ENCODE measurements at places on chromosomes 16 and 17.

DNA sequence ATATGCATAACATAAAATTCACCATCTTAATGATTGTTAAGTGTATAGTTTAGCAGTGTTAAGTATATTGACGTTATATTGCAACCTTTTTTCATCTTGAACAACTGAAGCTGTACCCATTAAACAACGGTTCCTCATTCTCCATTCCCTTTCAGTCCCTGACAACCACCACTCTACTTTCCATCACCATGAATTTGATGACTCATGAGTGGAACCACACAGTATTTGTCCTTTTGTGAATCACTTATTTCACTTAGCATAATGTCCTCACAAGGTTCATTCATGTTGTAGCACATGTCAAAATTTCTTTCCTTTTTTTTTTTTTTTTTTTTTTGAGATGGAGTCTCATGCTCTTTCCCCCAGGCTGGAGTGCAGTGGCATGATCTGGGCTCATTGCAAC is 46.0 kb downstream of the HOXB1 start:
- DNase-seq: no peak

DNA sequence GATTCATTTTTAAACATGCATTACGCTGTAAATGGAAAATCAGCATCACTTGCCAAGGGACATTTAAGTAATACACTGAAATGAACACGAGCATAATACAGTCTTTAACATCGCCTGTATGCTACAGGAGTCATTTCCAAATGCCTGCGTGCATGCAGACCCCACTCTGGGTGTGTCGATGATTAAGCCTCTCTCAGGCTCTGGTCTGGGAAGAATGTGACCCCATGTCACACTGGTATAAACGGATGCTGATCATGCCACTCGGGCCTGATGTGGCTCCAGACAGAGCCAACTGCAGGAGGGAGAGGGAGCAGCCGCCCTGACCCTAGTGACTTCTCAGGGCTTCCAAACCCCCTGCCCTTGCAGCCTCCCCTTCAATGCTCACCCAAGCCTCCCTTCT is 10.8 kb downstream of the EMP2 start:
- DNase-seq: no peak

DNA sequence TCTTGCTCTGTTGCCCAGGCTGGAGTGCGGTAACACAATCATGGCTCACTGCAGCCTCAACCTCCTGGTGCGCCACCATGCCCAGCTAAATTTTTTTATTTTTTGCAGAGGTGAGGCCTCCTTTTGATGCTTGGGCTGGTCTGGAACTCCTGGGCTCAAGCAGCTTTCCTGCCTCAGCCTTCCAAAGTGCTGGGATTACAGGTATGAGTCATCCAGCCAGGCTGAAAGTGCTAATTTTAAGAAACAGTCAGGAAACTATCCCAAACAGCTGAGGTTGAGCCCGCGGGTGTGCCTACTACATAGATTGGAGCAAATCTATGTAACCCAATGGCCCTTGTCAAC is 738 bp upstream of the XPO6 start:
- DNase-seq: no peak

- DNase-seq: no peak
Observed at GRCh38 chr17:76179496-76180467, 38.7 kb upstream of the FOXJ1 start.

DNA sequence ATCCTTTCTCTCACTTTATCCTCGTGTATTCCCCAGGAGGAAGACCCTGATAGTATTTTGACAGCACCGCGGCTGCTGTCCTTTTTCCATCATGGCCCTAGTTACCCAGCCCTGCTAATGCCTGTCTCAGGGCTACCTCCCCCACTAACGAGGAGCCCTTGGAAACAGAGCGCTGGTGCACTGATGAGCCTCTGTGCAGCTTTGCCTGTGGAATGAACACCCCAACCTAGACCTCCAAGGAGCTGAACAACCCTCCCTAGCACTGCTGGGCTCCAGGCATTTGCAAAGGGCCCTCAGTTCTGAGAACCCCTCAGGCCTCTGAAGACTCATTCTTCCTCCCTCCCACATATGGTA is 23.3 kb upstream of the CCL1 start:
- DNase-seq: no peak

DNA sequence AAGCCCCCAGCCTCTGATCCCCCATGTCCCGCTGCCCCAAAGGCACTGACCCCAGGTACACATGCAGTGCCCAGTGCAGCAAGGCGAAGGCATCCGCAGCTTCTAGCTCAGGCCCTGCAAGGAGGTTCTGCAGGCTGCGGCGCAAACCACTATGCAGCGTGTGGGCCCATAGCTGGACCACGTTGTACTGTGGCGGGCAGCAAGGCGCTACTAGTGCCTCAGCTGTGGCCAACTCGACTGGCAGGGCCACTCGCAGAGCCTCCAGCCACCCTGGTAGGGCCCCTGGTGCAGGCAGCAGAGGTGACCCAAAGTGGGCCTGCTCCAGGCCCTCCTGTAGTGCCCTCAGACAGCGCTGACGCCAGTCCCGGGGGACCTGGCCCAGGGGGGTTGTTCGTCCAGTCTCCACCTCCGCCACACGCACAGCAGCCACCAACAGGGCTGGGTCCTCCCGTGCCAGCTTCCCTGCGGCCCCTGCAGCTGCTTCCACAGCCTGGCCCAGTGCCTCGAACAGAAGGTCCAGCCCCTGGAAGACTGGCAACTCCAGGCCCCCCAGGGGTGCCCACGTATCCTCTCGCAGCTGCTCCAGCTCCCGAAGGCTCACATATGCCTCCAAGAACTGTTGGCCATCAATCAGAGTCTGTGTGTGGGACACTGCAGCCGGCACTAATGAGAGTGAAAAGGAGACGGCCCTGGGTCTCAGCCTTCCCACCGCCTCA is 2.6 kb downstream of the EXOC3L1 start:
- DNase-seq: no peak
